ENCODE measurements at places on chromosomes 3 and 15.

- no peak for DNase-seq
These were observed 9.5 kb upstream of the NR2F2 start for GRCh38 chr15:96320703-96321638.

- no peak for DNase-seq
These were observed 279.3 kb upstream of the C2CD4B start for GRCh38 chr15:62444104-62445022.

DNA sequence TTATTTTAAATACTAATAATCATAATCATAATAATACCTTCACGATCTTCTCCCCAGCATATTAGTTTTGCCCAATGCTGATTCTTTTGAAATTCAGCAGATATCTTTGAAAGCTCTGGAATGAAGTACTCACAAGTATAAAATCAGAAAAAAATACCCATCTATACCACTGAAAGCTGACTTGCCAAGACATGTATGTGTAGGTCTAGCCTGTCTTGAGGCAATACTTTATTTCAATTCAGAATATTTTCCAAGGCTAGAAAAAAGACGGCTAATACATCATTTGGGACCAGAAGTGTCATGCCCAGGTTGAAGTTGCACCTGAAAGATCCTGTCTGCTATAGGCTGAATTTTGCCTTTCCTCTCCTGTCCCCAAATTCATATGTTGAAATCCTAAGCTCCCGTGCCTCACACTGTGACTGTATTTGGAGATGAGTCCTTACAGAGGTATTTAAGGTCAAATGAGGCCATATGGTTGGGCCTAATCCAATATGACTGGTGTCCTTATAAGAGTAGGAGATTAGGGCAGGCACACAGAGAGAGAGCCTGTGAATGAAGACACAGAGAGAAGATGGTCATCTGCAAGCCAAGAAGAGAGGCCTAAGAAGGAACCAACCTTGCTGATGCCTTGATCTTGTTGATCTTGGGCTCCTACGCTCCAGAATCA is 255.9 kb upstream of the CMC1 start:
- DNase-seq: no peak

- no peak for DNase-seq
These were observed 34.6 kb downstream of the CDIN1 start for GRCh38 chr15:36614016-36614415.

- no peak for DNase-seq
These were observed 1.4 kb downstream of the SLTM start for GRCh38 chr15:58931987-58932588.

Data from stimulated activated CD8-positive, alpha-beta memory T cell treated with anti-CD3 and anti-CD28 coated beads, Interleukin-4, amount 100 ng/mL, for 4 hours (primary cell).